ENCODE measurements at places on chromosomes 13 and 19. TPM values are rescaled to one million over a fixed set of nuclear protein-coding genes. Genes with fewer than 3 reads are reported as not detected.
A peak's percentile ranks its signal among the peaks of the same experiment; 100 is the strongest.

DNA sequence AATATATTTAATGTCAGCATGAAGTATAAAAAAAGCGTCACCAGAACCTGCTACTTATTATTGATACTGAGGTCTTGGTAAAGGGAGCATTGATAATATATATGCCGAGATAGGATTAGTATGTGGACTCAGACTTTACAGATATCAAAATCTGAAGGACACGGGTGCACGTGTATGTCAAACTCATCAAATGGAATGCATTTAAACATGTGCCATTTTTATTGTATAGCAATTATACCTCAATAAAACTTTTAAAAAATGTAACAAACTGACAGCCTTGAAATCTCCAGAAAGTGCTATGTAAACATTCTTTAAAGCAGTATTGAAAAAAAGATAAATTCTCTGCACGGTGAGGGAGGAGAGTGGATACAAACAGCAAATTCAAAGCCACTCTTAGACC is 157.9 kb downstream of the RNF17 start:
- H3K4me1 ChIP-seq: peaks cover 5% of the 10 kb centered on the region
- peak overlapping the region; percentile 91 for H3K4me3 ChIP-seq
- no peaks in the 10 kb centered on the region for H3K27me3 ChIP-seq
- H3K36me3 ChIP-seq: no peaks in the 10 kb centered on the region
- peak overlapping the region; percentile 84 for H3K27ac ChIP-seq

- no peaks in the 10 kb centered on the region for H3K36me3 ChIP-seq
- no peak overlapping the region for H3K27ac ChIP-seq
- H3K27me3 ChIP-seq: no peaks in the 10 kb centered on the region
- H3K4me1 ChIP-seq: peaks cover 20% of the 10 kb centered on the region
Observed at GRCh38 chr13:23325191-23325590, 108.3 kb downstream of the SACS start.

Gene PLIN3
- 41.7 TPM for total RNA-seq

Gene PRTN3
- not detected for total RNA-seq

Data from thoracic aorta (tissue), 2 donors.